Hippocampal formation (tissue), 2 donors: ENCODE measurements at places on chromosomes 2 and 18.

DNA sequence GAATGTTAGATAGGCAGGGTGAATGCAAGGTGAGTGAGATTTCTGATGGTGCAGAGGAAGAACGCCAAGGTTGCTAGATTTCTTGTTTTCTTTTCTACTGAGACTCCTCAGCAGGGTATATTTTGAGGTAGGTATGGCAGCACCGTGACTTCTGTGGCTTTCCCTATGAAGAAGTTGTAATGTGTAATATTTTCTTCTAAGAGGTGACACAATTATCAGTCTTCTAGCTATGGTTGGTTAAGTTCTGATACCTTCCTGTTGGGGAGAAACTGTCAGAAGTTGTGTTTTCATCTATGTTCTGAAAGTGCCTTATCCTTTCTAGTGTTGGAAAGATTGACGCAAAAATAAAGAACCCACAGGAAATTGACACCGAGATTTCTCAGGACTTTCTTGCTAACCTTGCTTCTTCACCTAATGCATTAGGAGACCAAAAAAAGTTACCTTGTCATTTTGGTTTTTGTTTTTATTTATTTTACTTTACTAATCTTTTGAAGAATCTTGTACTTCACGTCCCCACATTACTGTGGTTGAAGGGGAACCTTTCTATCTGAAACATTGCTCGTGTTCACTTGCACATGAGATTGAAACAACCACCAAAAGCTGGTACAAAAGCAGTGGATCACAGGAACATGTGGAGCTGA lies 11.9 kb downstream of the IL18R1 start:
- DNase-seq: no peak

DNA sequence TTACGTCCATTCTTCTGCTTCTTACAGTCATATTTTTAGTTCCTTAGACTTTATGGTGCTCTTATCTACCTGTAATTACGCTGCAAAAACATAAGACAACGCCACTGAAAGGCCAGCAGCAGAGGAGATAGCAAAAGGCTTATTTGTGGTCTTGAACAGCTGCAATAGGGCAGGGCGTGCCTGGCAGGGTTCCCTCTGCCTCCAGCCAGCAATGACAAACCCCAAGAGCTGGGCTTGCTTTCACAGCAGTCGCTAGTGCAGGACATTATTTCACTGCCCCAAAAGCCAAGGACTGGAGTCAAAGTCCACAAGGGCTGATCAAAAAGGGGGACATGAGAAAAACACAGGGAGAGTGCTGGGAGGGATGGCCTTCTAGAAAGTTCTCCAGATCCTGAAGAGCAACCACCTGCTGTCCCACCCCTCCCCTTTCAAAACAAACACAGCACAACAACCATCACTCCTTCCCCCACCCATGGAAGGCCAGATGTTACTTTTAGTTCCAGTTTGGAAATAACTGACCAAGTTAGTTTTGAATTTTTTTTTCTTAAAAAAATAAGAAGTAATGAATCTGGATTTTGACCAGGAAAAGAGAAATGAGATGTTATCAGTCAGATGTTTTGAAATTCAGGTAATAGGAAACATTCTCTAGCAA lies 127.8 kb downstream of the RBMS1 start:
- no peak for DNase-seq

- no peak for DNase-seq
These were observed 12.3 kb downstream of the DSG2 start for GRCh38 chr18:31510319-31510718.

DNA sequence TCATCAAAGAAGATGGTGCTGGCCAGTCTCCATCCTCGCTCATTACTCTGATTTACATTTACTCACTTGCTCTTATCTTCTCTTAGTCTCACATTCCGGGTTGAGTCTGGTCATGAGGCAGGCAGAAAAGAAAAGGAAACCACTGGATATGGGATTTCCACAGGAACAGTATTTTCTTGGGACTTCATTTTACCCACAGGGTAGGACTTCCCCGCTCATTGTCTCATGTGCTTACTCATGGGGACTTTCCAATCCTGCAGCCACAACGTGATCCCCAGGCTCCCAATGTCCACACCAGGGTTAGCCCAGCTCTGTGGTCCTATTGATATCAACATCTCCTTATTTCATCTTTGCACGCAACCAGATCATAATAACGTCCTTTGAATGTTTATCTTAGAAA lies 373.8 kb downstream of the TMEM182 start:
- no peak for DNase-seq

- no peak for DNase-seq
These were observed 66.9 kb upstream of the SMAD2 start for GRCh38 chr18:47997338-47997780.

- DNase-seq: no peak
These were observed 7.3 kb upstream of the PRLH start for GRCh38 chr2:237558961-237559641.

- DNase-seq: no peak
These were observed 79.5 kb downstream of the ARMC9 start for GRCh38 chr2:231277962-231278361.

DNA sequence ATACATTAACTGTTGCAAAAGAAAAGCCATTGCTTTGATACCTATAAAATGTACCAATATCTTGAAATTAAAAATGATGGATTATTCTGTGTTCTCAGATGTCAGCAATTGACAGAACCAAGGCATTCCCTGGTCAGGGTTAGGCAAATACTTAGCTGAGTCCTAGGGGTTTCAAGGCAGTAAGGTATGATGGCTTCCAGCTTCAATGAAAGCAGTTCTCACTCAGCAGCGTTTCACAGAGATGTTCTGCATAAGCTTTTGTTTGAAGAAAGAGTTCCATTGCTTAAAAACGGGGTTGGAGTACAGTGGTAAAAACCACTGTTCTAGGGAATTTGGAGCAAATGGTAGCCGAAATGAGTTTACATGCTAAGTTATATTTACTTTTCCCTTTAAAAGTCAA lies 17.0 kb upstream of the KANSL1L start:
- no peak for DNase-seq

DNA sequence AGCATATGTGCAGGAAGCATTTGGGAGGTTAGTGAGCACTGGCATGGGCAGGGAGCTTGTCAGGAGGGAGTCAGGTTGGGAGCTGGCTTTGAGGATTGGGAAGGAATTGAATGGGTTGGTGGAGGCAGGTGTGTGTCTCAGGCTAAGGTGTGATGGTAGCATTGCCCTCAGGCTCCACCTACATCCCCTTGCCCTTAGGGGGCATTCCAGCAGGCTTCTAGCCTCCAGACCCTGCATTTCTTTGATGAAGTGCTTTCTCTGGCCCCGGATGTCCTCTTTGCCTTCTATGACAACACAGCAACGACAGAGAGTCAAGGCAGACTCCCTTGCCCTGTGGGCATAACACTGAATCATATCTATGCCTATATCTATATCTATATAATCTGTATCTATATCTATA lies 13.5 kb downstream of the RHBDD1 start:
- no peak for DNase-seq

DNA sequence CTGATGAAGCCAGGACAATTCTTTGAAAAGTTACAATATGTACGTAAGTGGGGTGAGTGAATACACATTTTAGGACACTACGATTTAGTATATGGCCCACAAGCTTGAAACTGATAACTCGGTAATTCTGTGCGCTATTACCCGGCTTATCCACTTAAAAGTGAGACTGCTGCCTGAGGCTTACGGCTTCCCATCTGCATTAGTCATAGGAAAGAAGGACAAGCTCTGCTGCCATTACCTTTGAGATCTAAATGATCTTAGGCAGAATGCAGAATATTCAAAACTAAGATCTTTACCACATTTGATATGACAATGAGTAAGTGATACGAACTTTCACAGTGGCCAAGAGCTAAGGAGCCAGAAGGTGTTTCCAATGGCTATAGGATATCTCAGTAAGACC lies 133.3 kb downstream of the GAREM1 start:
- DNase-seq: no peak

DNA sequence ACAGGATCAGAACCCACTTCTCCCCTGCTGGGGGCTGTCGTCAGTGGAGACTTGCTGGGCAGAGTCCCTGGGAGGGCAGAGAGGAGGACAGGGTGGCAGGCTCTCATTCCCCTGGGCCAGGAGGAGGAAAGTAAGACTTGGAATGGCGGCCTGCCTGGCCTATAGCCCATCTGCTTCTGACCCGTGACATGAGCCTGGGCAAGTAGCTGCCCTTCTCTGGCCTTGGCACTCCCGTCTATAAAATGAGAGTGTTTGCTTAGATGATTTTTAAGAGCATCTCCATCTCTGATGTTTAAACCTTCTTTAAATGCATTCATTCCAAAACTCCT lies 173.0 kb downstream of the DDX1 start:
- no peak for DNase-seq

DNA sequence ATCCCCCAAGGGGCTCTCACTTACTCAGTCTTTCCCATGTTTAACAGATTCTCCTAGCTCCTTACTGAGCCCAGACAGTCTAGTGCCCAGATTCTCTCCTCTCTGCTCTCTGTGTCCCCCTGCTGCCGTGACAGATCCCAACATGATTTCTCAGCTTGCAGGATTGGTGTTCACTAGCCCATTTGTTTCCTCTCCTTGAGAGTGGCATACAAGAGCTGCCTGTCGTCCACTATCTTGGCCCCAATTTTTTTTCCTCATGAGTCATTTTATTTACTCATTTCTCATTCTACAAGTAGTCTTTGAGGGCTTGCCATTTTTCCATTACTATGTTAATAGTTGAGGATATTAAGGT lies 199.9 kb upstream of the FN1 start:
- DNase-seq: no peak

DNA sequence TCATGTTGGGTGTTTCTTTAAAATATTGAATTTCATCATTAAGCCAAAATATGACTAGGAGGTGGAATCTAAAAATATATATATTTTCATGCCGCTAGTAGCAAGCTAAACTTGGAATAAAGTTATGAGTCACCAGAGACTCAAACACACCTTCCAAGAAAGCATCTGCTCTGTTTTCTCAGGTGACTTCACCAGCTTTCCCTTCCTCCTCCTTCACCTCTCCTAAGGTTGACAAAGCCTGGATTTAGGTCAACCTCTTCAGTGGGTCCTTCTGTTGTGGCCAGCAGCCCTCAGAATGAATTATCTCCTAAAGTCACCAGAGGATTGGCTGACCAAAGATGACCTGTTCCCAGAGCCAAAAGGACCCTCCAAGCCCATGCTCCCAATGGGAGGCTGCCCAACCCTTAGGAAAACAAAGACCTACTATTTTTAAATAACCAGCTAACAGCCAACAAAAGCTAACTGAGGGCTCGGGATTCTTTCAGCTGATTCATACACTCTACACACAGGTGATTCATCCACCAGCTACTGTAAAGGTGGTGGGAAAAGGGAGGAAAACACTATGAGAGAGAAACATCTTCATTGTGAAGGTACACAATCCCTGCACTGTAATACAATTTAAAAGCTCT lies 113.9 kb downstream of the MYO5B start:
- no peak for DNase-seq

GRCh38 chr2:162520959-162521358 lies 177.0 kb downstream of the GCA start:
- no peak for DNase-seq

GRCh38 chr2:203626952-203627681 lies 79.3 kb upstream of the CD28 start:
- DNase-seq: no peak

DNA sequence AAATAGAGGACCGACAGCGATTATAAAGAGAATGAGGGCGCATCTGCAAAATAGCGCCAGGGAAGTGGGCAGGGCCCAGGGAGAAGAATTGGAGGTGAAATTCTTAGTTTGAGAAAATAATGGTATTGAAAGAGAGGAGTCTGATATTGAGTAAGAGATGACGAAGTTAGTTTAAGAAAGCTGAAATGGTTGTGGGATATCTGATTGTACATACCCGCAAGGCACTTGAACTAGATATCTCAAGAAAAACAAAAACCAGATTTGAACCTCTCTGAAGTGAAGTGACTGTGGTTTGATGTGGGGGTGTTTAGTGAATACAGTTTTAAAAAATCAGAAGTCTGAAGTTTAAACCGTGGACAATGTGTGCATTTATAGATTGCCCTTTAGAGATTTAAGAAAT lies 38.9 kb downstream of the ZNF532 start:
- no peak for DNase-seq

DNA sequence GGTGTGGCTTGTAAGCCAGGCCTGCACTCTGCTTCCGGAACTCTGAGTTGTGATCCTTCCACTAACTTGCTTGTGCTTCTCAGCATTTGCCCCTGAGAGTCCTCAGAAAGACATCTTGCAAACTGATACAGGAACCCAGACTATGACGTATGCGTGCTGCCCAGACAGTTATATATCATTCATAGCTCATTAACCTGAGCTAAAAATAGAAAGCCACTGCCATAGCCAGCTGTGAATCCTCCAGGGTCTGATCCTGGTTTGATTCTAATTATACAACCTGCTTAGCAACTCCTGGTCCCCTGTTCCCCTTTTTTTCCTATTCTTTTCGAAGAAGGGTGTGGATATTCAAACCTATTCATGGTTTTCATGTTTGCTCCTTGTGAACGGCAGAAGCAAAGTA lies 63.7 kb downstream of the MARCHF4 start:
- DNase-seq: no peak

DNA sequence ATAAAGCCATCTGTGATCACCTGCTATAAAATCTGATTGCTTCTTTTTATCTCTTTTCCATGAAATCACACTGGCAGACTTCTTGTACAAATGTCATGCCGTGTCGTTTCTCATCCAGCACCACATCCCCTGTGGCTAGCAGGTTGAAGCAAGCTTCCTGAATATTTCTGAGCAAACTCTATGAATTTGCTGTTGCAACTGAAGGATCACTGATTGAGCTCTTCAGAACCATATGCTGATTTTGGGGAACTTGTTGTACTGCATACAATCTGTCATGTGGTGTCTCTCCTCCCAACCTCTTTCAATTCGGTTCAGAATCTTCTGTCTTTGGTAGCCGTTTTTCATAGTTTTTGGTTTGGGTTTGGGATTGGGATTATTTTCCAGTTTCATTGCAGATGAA lies 57.7 kb upstream of the RBMS1 start:
- DNase-seq: no peak

GRCh38 chr2:6674381-6674780 lies 191.3 kb downstream of the CMPK2 start:
- DNase-seq: no peak

- DNase-seq: no peak
These were observed 93.6 kb upstream of the NFATC1 start for GRCh38 chr18:79302120-79302519.

GRCh38 chr2:57408587-57408986 lies 638.0 kb upstream of the VRK2 start:
- no peak for DNase-seq

- DNase-seq: no peak
These were observed 103.9 kb downstream of the SH3RF3 start for GRCh38 chr2:109232909-109233308.

GRCh38 chr18:48940854-48941611 lies 9.7 kb downstream of the SMAD7 start:
- no peak for DNase-seq

- peak; percentile 13 for DNase-seq
These were observed 112.0 kb upstream of the NDUFV2 start for GRCh38 chr18:8990276-8991031.
